ENCODE measurements at places on chromosomes 2 and 18.

GRCh38 chr2:229261076-229261475, 10.0 kb downstream of the PID1 start:
- DNase-seq: no peak

GRCh38 chr18:9547782-9548181, 66.6 kb downstream of the PPP4R1 start:
- no peak for DNase-seq

DNA sequence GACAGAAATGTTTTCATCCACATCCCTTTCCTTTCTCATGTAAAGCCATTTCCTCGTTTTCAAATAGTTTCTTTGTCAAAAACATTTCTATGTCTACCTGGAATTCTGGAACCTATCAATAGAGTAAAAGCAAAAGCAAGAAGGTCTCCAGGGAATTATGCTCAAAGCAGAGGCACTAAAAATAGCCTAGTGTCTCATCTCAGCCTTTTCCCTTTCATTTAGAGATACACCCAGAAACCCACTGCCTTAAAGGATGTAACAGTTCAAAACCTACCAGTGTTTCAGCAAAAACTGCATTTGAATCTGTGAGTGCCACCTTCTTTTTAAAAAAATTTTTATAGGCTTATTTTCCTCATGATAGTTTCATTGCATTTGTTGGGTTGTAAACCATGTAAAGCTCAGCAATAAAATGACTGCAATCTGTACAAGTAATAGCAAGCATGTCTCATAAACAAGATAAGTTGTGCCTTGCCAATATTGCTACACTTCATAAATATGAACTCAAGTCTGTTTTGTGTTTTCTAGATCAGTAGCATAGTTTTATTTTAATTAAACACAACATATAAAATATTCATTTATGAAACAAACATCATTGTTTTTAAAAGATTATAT, 927.3 kb upstream of the ACVR2A start:
- no peak for DNase-seq

- no peak for DNase-seq
Measured at GRCh38 chr18:48962994-48963561, 12.3 kb upstream of the SMAD7 start.

GRCh38 chr2:164126960-164127660, 391.3 kb upstream of the FIGN start:
- no peak for DNase-seq

- no peak for DNase-seq
Measured at GRCh38 chr2:12767541-12767940, 50.8 kb downstream of the TRIB2 start.

GRCh38 chr2:118607641-118608040, 239.8 kb downstream of the EN1 start:
- DNase-seq: no peak

GRCh38 chr2:160784034-160784433, 290.4 kb upstream of the RBMS1 start:
- DNase-seq: no peak

DNA sequence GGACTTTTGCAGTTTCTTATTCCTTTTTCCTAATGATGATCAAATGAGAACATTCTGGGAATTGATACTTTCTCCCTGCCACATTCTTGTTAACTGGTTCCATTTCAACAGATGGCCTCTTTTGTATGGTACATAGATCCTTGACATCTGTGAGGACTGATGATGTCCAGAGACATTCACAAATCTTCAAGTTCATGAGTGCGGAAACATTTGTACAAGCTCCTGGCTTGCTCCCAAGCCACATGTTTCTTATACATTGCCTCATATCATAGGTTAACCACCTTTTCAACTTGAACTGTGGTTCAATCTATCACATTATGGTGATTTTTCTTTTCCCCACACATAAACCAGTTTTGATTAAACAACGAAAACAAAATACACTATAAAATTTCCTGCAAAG, 267.3 kb downstream of the CLIP4 start:
- DNase-seq: no peak

GRCh38 chr2:172342078-172342477, 85.3 kb upstream of the ITGA6 start:
- no peak for DNase-seq

DNA sequence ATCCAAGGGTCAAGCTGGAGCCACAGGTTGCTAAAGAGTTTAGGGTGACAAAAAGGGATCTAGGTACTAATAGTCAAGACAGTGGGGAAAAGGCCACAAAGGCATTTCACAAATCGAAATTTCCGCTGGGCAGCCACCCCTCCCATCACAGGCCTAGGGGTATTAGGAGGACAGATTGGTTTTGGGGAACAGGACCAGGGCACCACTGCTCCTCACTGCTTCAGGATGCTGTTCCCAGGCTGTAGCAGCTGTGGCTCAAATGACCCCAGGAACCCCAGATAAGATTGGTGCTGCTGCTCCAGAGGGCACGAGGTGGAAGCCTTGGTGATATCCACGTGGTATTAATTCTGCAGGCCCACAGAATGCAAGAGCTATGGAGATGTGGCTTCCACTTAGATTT, 22.7 kb downstream of the KLHL23 start:
- no peak for DNase-seq
